ENCODE measurements at places on chromosomes 1 and 21.

- DNase-seq: no peak
Observed at GRCh38 chr21:38987633-38988508, 182.1 kb downstream of the ETS2 start.

GRCh38 chr21:19608101-19608621 lies 1204.6 kb upstream of the TMPRSS15 start:
- no peak for DNase-seq

DNA sequence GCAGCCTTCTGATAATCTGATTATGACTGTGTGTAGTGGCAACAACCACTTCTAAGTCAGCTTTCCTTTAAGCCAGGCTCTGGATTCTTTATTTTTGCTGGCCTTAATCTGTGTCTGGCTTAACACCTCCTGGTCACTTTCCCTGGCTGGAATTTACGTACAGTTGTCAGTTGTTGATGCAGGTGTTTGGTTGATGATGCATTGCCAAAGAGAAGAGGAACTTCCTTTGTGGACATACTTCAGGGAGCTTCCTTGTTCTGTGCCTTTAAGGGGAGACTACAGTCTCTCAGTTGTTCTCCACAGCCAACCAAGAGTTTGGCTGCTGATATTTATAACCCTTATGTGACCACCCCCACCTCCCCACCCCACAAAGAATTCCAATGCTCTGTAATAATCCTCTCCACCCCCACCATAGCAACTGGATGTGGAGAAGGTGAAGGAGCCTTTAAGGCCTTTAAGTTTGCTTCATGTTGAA lies 96.0 kb upstream of the BMP8A start:
- no peak for DNase-seq

DNA sequence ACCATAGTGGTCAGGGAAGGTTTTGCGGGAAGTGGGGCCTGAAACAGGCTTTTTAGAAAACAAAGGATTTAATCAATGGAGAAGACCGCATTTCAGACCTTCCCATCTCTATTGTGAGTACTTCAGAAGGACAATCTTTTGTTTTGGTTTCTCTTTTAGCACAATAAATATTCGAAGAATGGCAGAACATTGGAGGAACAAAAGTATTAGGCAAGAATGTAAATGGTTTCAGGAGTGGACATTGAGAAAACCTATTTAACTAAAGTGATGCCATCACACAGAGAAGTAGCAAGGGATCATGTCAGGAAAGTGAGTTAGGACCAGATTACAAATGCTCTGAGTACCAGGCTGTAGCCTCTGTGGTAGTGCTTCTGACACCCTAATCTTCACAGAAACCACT lies 26.8 kb upstream of the UBE2U start:
- DNase-seq: no peak

DNA sequence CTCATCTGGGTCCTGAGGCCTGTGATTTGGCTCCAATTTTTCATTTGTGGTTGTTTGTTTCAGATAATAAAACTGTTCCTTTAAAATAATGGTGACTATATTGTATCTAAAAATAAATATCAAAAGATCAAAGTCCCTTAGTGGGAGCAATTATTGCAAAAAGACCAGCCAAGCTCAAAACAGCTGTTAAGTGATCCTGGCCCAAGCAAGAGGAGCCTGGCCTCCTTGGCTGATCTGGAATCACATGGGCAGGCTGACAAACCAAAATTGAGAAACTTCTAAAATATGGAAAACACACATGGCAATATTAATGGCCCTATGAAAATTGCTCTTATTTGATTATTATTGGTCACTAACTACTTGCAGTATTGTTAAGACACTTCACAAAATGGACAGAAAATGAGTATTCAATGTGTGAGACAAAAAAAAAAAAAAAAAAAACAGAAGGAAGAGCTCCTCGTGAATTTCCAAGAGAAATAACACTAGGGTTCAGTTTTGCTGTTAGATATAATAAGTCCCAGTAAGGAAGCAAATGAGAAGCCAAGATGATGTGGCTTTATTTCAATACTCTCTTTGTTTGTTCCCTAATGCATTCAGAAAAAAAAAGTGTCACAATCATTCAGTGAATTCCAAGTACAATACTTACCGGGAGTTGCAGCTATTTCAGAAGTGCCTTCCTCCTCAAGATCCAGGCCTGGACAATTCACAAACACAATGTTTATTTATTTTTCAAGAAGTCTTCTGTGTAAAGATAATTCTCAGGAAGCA lies 105.1 kb downstream of the SEC16B start:
- DNase-seq: no peak

DNA sequence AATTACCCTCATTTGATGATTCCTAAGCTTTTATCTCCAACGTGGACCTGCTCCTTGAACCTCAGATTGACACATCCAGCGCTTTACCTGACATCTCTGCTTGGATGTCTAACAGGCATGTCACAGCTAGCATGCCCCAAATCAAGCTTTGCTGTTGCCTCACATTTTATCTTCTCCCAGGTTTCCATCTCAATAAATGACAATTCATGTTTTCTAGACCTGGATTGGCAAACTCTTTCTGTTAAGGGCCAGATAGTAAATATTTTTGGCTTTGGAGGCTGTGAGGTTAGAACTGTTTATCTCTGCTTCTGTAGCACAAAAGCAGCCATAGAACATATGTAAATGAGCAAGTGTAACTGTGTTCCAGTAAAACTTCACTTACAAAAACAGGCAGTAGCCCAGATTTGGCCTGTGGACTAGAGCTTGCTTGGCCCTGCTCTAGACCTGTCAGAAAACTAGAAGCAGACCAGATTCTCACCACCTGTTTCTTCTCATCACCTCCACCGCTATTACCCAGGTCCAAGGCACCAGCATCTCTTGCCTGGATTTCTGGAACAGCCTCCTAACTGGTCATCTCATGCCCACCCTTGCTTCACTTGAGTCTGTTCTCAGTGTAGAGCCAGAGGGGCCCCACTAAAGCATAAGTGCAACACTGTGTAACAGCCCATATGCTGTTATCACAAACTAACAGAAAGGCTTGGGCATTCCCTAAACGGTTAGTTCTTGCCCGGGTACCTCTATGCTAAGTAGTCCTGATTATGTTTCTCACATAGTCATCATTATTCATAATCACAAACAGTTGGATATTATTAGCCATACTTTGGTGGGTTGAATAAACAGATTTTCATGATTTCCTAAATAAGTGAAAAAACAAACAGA lies 42.3 kb downstream of the UBE4B start:
- no peak for DNase-seq

GRCh38 chr1:41980827-41981653 lies 62.3 kb upstream of the HIVEP3 start:
- no peak for DNase-seq

- no peak for DNase-seq
Observed at GRCh38 chr1:202689493-202690342, 20.5 kb downstream of the SYT2 start.

GRCh38 chr21:37266515-37267221 lies 466 bp downstream of the VPS26C start:
- no peak for DNase-seq
